ENCODE measurements at places on chromosomes 3 and 15.

DNA sequence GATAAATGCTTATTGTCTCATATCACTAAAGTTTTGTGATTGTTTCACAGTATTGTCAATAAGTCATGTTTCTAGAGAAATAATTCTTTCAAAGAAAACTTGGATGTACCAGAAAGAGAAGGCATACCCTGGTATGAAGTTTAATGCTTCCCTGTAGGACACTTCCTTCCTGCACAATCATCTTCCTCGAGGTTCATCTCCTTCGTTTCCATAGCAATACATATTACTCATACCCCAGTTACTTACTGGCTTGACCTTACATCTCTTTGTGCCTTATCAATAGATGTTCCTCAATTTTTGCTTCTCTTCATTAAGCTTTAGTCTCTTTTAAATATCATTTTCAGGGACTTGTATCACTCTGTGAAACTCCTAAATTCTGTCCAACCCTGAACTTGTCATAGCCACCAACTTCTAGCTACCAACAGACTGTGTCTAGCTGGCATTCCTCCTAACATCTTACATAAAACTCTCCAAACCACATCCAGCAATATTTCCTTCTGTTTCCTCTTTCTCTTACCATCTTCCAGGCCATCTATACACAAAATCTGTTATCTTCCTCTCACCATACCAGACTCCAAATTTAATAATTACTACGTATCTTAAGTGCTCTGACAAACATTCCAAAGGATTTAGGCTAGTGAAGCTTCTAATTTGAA lies 134.3 kb downstream of the GADL1 start:
- DNase-seq, result no peak

DNA sequence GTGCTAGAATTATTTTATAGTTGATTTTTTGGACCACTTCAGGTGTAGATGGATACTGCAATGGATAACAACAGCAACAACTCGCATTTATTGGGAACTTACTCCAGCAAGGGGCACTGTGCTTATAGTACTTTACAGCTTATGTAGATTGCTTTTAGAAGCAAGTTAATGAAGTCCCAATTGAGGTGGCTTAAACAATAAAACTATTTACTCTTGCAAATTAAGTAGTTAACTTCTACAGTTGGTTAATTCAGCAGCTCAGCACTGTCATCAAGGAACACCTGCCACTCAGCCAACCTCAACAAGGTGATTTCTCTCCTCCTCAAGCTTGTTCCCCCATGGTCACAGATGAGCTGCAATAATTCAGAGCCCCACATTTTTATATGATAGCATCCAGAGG lies 124.1 kb downstream of the RASA2 start:
- no peak for DNase-seq

GRCh38 chr3:161879470-161879869 lies 382.9 kb downstream of the OTOL1 start:
- peak; percentile 59 for DNase-seq

DNA sequence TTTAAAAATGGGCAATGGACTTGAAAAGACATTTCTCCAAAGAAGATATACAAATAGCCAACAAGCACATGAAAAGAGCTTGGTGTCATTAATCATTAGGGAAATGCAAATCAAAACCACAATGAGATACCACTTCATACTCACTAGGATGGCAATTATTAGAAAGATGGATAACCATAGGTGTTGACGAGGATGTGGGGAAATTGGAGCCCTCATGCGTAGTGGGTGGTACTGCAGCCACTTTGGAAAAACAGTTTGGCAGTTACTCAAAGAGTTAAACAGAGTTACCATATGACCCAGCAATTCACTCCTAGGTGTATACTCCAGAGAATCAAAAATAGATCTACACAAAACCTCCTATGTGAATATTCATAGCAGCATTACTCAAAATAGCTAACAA lies 27.4 kb downstream of the RPLP1 start:
- no peak for DNase-seq

DNA sequence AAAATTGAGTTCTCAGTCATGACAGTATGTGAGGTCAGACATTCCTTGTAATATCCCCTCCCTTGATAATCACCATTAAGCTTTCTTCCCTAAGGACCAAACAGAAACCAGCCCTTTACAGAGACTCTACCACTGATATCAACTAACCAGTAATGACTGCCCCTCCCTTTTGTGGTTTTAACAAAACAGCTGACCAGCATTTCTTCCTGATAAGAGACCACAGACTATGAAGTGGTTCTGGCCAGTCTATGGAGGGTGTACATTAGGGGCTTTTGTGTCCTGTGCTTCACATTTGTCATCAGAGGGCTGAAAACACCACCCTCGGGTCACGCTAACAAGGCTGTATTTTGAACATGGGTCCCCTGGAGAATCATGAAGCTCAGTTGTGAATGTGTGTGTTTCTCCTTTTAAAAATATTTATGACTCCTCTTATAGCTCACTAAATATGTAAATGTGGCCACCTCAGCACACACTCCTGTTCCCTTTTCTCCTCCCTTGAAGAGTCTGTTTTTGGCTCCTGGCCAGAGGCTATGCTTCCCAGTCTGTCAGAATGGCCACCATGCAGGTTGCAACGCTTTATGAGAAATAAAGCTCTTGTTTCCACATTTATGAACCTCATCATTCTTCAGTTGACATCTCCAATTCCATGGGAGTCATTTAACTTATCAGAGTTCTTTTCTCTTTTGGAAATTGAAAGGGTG lies 239.3 kb downstream of the CPNE4 start:
- peak; percentile 18 for DNase-seq

DNA sequence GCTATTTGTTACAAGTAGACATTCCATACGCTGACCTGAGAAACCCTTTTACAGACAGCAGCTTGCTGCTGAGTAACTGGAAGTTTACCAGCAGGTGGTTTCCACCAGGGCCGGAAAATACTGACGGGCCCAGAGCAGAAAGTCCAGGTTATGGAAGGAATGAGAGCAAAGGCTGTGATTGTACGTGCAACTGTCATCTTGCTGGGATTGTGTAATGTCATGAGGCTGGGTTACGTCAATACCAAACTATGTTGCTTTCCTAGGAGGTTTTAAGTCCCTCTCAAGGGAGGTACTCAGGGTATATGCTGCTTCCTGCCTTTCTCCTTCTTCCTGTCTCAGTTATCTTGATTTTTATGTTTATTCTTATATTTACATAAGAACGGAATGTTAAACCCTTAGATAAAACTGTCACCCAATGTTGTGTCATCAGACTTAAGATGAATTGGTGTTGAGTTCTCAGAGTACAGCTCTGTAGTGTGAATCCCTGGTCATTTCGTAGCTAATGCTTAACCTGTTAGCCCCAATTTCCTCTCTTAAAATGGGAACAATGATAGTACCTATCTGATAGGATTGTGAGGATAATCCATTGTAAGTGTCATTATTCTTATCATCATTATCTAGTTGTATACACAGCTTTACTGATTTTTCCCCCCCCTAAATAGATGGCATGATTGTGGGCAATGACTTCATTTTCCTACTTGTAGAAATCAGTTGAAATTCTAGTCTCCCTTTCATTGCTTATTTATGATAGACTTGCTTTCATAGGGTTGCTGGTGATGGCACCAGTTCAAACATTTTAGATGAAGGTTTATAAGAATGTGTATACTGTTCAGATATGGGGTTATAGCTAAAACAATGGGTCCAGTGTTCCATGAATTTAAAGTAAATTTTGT lies 101.4 kb downstream of the FNDC3B start:
- DNase-seq, result peak; percentile 91

DNA sequence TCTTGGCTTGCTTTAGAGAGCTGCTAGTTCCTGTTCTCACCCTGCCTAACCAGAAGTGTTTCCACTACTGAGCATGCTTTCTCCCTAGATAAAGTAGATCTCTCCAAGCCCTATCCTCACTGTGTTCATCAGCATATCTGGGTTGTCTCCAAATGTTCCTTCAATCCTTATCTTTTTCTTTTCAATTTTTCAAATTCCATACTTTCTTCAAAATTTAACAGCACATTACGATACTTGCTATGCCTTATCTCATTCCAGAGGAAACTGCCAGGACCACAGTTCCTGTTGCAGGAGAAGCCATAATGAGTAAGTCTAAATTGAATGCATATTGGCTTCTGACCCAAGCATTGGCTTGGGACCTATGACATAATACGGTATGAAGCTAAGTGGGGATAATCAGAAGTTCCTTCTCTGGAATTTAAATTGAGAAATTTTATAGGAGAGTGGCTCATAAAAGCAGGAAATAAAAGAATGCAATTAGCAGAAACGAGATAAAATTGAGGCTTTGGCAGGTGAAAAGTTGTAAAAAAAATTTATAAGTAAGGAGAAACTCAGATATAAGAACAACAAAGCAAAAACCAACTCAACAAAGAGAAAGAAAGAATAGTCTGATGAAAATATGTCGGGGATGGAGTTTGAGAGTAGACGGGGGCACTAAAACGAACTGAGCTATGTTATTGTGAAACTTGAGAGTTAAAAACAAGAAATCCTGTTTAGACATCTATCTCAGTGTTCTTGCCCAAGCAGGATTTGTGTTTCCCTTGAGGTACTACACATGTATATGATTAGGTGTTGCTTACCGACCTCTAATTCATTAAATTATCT lies 631.7 kb upstream of the CCDC54 start:
- peak; percentile 53 for DNase-seq

- DNase-seq, result peak; percentile 14
Observed at GRCh38 chr3:184620475-184621119, 59.0 kb downstream of the EPHB3 start.

- no peak for DNase-seq
Observed at GRCh38 chr3:54969652-54970051, 41.8 kb upstream of the LRTM1 start.

DNA sequence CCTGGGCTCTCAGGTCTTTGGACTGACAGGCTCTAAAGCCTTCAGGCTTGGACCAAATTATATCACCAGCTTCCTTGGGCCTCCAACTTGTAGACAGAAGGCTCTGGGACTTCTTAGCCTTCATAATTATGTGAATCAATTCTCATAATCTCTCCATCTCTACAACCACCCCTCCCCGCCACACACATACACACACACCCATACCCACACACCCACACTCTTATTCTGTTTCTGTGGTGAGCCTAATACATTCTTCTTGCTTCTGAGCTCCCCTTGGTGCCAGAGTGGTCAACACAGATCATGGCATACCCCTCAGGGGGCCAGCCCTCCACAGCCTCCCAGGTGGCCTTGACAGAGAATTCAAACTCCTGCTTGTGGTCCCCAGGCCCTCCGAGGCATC lies 5.6 kb upstream of the NUP210 start:
- DNase-seq, result no peak

GRCh38 chr15:39304201-39304841 lies 276.6 kb upstream of the THBS1 start:
- DNase-seq, result peak; percentile 87

GRCh38 chr3:49867871-49868321 lies 1.8 kb downstream of the CAMKV start:
- peak; percentile 50 for DNase-seq

DNA sequence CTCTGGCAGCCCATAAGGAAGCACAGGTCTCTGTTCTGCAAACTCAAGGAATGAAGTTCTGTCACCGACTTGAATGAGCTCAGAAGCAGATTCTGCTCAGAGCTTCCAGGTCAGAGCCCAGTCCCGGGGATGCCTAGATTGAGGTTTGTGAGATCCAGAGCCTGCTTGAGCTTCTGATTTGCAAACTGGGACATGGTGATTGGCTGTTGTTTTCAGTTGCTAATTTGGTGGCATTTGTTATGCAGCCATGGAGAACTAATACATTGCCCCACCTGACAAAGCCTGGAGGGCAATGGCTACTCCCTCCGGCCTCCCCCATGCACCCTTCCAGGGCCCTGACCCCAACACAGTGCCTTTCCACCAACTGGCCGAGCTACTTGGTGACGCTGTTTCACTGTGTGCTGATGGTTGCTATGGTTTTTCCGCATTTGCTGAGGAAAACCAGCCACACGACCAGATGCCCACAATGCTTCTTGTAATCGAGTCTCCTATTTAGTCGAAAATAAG lies 379.5 kb upstream of the ATP10A start:
- no peak for DNase-seq

- DNase-seq, result no peak
Observed at GRCh38 chr15:86155551-86155950, 75.9 kb downstream of the AGBL1 start.

DNA sequence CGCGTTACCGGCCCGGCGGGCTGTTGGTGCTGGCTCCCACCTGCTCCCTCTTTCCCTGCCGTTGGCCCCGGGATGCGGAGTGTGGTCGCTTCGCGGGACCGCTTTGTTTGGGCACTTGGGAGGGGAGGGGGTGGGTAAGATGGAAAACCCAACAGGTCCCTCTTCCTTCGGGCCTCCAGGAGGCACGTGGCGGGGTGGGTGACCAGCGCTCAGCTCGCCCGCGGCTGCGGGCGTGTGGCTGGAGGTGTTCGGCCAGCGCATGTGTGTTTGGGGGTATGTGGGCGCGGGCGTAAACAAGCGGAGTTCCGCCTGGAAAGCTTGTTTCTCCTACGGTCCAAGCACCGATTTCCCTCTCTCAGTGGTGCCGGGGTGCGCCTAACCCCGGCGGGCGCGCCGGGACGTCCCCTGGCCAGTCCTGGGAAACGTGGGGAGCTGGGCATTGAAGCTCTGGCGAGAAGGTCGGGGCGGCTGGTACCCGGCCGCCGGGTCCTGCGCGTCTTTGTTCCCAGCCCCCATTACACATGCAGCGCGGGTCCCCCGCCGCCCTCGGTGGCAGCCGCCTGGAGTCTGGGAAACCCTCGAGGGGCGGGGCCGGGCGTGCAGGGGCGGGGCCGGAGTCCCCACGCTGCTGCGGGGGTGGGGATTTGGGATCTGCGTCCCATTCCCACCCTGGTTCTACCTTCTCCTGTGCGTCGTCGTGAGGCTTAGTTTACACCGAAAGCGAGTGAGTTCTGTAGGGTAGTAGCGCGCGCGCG lies 1.4 kb downstream of the ACVR2B start:
- DNase-seq, result peak; percentile 38

- DNase-seq, result no peak
Observed at GRCh38 chr15:98692213-98692612, 43.9 kb downstream of the IGF1R start.

GRCh38 chr3:117603097-117603496 lies 893.5 kb downstream of the TUSC7 start:
- no peak for DNase-seq

DNA sequence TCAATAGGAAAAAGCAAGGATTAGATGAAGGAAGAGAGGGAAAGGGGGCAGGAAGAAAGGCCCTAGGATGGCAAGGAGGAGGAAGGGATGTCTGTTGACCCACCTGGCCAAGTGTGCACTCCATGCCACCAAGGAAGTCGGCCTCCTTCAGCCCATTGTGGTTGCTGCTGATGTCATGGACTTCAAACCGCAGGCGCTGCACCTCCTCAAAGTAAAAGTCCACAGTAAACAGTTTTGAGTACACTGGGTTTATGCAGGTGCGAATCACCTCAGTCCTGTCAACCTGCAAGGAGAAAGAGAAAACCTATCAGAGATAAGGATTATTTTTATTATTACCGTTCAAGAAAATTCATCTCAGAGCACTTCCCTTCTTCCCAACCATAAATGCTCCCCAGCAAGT lies 220.6 kb upstream of the MRPL3 start:
- DNase-seq, result no peak

- DNase-seq, result no peak
Observed at GRCh38 chr3:94001191-94001590, 21.2 kb downstream of the ARL13B start.
